ENCODE measurements at places on chromosomes 5 and 9.

GRCh38 chr5:14557203-14557770, 24.3 kb upstream of the OTULINL start:
- DNase-seq = no peak

- DNase-seq = no peak
Measured at GRCh38 chr9:136566901-136567300, 21.1 kb upstream of the NOTCH1 start.

DNA sequence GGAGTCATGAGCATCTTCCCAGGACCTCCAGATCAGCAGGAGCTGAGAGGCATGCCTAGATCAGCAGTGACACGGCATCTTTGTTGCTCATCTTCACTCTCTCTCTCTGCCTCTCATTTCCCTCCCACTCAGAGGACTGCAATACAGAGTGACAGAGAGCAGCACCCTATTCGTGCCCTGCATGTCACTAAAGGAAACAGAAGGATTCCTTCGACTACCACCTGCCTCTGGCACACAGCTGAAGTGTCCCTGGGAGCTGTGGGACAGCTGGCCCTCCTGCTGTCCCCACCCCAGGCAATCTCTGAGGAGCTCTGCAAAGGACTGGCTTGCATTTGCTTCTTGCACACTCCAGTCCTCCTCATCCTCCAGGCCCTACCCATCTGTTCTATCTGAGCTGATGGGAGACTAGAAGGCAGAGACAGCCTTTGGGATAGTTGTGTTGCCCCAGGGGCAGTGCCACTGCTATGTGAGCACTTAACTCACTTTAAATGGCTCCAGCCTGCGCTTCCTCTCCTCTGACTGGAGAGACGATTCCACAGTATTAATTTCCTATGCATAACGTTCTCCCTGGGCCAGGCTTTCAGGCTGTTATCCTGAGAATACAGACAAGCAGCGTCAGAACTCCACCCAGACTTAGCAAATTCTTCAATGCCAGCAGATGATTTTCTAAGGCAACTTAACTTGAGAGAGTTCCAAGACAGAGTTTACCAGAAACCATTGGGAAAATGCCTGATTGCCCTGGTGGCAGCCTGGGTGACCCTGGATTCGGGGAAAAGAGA, 167.6 kb upstream of the MAP1B start:
- DNase-seq = no peak

- DNase-seq = no peak
Measured at GRCh38 chr5:116451905-116452450, 122.6 kb downstream of the SEMA6A start.

- no peak for DNase-seq
Measured at GRCh38 chr5:88263349-88263748, 5.3 kb downstream of the TMEM161B start.

DNA sequence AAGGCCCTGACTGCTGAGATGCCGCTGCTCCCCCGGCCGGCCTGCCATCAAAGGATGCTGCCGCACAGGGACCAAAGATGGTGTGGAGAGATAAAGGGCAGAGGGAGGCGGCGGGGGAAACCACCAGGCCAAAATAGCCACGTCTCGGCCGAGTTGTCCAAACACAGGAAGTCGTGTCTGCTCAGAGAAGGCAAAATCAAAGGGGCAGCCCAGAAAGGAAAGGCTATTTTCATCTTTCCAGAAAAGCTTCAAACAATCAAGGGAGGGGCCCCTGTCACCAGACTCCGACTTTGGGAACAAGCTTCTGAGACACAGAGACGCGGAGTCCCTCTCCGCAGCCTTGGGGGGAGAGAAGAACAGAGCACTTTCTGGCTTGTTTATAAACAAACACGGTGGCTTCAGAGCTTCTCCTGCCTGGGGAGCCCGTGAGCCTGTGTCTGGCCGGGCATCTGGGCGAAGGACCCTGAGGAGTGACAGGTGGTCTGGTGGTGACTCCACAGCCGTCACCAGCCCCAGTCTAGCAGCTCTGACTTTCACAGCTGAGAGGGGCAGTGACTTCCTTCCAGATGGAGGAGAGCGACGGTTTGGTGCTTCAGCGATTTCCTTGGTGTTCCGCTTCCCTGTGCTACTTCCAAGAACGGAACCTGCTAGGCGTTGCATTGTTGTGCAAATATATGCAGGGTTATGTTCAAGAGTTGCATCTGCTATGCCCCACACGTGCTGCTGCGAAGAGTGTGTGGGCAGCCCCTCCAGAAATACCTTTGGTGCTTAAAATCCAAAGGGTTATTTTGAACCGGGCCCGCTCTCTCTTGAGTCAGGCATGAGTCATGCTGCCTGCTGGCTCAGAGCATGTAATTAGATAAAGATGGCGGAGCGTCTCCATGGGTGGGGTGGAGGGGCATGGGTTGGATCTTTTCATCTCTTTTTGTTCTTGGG, 24.0 kb downstream of the ADAMTSL2 start:
- DNase-seq = peak; percentile 17

DNA sequence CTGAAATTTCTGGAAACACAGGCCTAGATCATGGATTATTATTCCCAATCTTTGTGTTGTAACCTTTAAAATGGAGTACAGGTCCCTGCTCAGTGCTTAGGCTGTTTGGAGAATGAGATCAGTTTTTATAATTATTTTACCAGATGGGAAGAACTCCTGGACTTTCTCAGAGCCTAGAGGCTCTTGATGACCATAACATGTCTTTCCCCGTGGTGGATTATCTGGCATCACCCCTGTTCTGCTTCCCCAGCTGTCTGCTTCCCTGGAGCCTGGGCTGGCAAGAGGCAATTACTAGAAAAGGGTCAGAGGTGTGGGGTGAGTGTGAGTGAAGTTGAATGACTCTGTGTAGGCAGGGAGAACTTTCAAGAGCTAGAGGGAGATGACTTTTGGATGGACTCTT, 143.0 kb downstream of the CARTPT start:
- DNase-seq = no peak

DNA sequence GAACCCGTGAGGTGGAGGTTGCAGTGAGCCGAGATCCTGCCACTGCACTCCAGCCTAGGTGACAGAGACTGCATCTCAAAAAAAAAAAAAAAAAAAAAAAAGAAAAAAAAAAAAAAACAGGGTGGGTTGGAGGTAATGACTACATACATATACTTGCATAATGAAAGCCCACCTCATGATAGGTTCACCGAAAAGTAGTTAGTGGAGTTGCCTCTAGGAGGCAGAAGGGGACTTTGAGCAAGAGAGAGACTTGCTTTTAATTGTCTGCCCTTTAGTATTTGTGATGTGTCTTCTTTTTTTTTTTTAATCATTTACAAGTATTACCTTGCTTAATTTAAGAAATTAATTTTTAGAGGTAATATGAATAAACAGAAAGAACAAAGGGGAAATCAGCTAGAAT, 99.8 kb downstream of the PPARGC1B start:
- DNase-seq = peak; percentile 25

GRCh38 chr5:154514331-154514730, 36.3 kb upstream of the HAND1 start:
- DNase-seq = no peak

- DNase-seq = no peak
Measured at GRCh38 chr9:5549658-5550650, 39.6 kb downstream of the PDCD1LG2 start.

GRCh38 chr9:118058227-118058626, 354.0 kb downstream of the TLR4 start:
- DNase-seq = no peak

GRCh38 chr9:124849801-124850200, 3.5 kb upstream of the WDR38 start:
- DNase-seq = no peak

- DNase-seq = peak; percentile 83
Measured at GRCh38 chr5:80502800-80503199, 14.9 kb downstream of the FAM151B start.

GRCh38 chr5:13992795-13993194, 48.3 kb upstream of the DNAH5 start:
- DNase-seq = no peak

DNA sequence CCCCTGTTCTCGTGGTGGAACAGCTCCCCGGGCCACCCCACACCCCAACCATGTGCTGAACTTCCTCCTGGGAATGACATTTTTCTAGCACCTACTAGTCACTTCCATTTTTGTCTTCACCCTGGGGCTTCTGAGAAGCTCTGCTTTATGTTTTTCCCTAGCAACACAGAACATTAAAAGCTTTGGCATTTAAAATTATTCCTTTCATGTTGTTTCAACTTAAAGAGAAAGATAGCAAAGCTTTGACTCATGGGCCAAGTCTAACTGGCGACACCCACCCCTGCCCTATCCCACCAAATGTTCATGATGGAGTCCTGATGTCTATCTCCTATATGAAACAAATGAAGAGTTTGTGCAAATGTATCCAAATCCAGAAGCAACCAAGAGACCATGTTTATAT, 22.4 kb downstream of the BOD1 start:
- DNase-seq = no peak

DNA sequence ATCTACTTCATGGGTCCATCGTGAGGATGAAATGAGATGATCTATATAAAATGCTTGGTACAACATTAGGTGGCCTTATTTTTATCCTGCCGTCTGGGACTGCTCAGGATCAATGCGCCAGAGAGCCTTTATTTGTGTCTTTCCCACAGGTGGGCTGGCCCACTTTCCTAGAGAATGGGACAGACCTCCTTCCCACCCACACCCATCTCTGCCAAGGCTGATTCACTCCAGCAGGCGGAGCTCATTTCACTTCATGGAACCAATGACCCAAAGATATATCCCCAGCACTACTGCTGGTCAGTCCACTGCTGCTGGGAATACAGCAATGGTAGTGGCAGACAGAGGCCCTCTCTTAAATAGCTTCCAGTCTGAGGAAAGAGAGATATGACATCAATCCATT, 35.7 kb downstream of the TGFBI start:
- no peak for DNase-seq

GRCh38 chr5:108508979-108509378, 127.1 kb upstream of the FBXL17 start:
- no peak for DNase-seq

DNA sequence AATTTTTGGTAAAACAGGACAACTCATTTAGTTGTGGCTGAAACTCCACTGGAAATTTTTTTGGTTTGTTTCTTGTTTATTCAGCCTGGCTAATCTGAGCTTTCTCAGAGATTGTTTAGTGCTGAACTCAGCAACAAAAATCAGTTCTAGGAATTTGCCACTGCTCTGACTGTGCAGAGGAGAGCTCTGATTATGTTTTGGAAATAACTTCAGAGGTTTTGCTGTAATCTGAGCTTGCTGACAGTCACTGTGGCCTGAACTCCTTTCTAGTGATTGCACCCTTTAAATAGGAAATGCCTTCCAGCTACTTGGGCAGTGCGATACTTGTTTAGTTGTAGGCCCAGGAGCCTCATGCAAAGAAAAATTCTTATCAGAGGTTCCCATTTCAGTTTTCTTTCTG, 60.2 kb downstream of the OSTF1 start:
- no peak for DNase-seq

GRCh38 chr9:37902796-37903646, 906 bp downstream of the SLC25A51 start:
- peak; percentile 42 for DNase-seq

DNA sequence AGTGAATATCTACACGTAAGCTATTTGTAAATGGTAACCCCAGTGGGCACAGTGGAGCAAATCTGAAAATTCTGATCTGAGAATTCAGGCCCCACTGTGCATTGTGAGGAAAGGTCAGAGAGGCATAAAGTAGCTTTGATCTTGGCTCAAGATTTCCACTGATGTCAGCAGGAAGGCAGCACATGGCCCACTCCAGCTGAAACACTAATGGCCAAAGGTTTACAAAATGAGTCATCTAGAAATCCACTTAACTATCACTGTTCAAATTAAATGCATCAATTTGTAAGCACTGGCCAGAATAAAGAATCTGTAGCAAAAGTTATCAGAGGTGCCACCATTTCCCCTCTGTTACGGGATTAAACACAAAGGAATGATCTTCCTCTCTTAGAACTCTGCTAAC, 191.6 kb downstream of the C9orf152 start:
- DNase-seq = no peak

DNA sequence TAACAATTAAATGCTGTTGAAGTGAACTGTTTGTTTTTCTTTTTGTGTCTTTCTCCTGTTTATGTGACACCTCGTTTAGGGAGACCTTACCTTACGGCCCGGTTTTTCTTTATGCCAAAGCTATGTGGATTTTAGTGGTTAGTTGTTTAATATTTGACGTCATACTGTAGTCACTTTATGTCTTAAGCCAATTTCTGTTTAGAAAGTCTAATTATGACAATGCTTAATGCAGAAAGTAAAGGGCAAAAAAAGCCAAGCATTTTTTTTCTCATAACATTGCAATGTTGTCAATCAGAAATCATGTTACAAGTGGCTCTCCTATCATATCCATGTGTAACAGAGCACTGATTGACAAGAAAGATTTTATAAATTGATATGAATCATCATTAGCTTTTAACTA, 442.5 kb upstream of the ARRDC3 start:
- DNase-seq = no peak

DNA sequence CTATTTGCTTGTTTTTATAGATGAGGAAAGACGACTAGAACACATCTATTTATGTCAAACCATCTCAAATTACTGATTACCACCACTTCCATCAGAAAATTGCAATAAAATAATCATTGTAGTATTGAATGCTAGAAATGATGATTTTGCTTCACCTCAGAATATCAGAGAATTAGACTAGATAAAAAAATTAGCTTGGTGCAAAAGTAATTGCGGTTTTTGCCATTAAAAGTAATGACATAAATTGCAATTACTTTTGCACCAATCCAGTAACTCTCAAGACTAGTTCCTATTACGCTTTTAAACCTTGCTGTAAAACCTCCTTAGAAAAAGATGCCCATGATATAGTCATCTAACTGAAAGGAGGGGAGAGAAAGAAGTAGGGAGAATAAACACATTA, 556.7 kb upstream of the GRIN3A start:
- no peak for DNase-seq

DNA sequence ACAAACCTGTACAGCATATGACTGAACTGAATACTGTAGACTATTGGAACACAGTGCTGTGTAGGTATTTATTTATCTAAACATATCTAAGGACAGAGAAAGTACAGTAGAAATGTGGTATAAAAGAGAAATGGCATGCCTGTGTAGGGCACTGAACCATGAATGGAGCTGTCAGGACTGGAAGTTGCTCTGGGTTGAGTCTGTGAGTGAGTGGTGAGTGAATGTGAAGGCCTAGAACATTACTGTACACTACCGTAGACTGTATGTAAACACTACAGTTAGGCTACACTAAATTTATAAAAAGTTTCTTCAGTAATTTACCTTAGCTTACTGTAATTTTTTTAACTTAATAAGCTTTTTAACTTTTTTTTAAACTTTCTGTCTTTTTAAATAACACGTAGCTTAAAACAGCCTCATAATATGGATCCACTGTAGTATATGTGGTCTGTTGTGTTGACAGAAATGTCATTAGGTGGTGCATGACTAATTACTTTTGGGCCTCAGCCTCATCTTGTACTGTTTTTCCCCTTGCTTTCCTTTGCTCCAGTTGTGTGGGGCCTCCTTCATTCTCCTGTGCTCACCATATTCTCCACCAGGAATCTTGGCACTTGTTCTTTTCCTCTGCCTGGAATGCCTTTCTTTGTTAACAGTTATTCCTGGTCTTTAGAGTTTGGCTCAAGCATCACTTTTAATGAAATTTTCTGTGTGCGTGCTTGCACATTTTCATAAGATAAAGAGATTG, 8.8 kb downstream of the SPIN1 start:
- no peak for DNase-seq

All from AML-193 (cell line).